Activated T-helper 2 cell treated with anti-CD3 and anti-CD28 coated beads, Interferon-gamma antibody, Interleukin-2, Interleukin-4, amounts not matched to agents 10 μg/mL and 5 μg/mL and 100 μg/mL, durations not matched to agents 14 hours and 24 hours and 36 hours (primary cell): ENCODE measurements at places on chromosomes 16 and 17. TPM values are rescaled to one million over a fixed set of nuclear protein-coding genes. Genes with fewer than 3 reads are reported as not detected.
A peak's percentile ranks its signal among the peaks of the same experiment; 100 is the strongest.

GRCh38 chr17:76643553-76644148 is at the start of gene ST6GALNAC1:
TSS of gene ST6GALNAC1 (minus strand) at chr17:76643757. CDS start at chr17:76643638, 119 bp downstream.
- H3K27me3 ChIP-seq, result peaks cover 11% of the 10 kb centered on the region
- DNase-seq, result no peak
- H3K4me3 ChIP-seq, result no peak within 1 kb of the TSS
- H3K36me3 ChIP-seq, result no peaks in the 10 kb centered on the region
- no peaks in the 10 kb centered on the region for H3K4me1 ChIP-seq

DNA sequence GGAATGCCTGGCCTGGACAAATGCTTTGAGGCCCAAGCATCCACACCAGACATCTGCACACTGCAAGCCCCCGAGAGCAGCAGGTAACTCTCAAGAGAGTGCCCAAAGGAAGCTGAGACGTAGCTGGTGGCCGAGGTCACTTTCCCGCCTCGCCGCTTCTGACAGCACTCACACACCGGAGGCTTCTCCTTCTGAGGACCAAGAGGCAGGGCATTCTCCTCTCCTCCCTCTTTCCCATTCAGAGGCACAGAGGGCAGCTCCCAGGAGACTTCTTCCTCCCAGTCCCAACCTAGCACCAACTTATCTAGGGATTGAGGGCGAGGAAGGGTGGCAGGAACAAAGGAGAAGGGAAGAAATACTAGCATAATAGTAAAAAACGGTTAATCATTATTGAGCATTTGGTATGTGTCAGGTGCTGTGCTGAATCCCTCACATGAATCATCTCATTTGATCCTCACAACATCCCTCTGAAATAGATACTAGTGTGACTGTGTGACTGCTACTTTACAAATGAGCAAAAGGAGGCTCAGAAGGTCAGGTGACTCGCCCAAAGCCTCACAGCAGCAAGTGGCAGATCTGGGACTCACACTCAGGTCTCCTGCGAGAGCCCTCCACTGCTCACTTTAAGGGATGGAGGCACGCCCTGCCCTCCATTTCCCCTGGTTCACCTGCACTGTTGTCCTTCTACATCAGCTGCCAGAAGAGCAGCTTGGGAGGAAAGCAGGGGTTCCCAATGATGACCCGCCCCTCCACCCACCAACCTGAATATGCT is 41.8 kb downstream of the MYO18A start:
- H3K36me3 ChIP-seq, result peaks cover 22% of the 10 kb centered on the region
- peak overlapping the region; percentile 89 for H3K4me3 ChIP-seq
- H3K27ac ChIP-seq, result peak overlapping the region; percentile 99
- H3K27me3 ChIP-seq, result no peaks in the 10 kb centered on the region

- no peak for DNase-seq
- peaks cover 67% of the 10 kb centered on the region for H3K36me3 ChIP-seq
- no peak overlapping the region for H3K4me3 ChIP-seq
- H3K27ac ChIP-seq, result peak overlapping the region; percentile 42
Measured at GRCh38 chr16:11712122-11712521, 30.5 kb downstream of the TXNDC11 start.

- no peaks in the 10 kb centered on the region for H3K36me3 ChIP-seq
- no peaks in the 10 kb centered on the region for H3K4me1 ChIP-seq
- DNase-seq, result no peak
- H3K27me3 ChIP-seq, result peaks cover 8% of the 10 kb centered on the region
- no peak overlapping the region for H3K27ac ChIP-seq
Measured at GRCh38 chr16:58301052-58301451, 6.2 kb upstream of the PRSS54 start.

GRCh38 chr16:27429330-27429871 is 27.4 kb downstream of the IL21R start:
- peaks cover 51% of the 10 kb centered on the region for H3K4me1 ChIP-seq
- DNase-seq, result no peak
- peaks cover 84% of the 10 kb centered on the region for H3K36me3 ChIP-seq
- peak overlapping the region; percentile 67 for H3K27ac ChIP-seq
- H3K27me3 ChIP-seq, result no peaks in the 10 kb centered on the region

KRTAP1-5 gene
- total RNA-seq, result not detected in 2 replicates

DNA sequence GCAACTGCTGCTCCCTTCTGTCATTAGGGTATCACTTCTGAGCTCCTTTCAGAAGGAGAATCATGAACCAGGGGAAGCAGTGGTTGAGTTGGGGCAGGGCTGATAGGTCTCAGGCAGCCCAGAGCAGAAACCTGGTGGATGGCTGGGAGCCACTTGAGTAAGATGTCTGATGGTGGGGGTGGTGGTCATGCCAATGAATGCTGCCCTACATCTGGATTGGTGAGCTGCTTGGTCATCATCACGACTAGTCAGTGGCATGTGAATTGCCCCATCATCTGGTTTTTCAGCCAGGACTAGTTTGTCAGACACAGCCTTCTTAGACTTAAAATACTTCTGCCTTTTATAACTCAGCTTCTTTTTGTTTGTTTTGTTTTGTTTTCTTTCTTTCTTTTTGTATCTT is 2.6 kb downstream of the GID4 start:
- H3K4me1 ChIP-seq, result peaks cover 32% of the 10 kb centered on the region
- no peak overlapping the region for H3K27ac ChIP-seq
- no peaks in the 10 kb centered on the region for H3K27me3 ChIP-seq
- peaks cover 15% of the 10 kb centered on the region for H3K36me3 ChIP-seq
- no peak for DNase-seq
- peak overlapping the region; percentile 89 for H3K4me3 ChIP-seq

HS3ST3A1 gene
- total RNA-seq, result 1.2 and 2.2 TPM in 2 replicates

DNA sequence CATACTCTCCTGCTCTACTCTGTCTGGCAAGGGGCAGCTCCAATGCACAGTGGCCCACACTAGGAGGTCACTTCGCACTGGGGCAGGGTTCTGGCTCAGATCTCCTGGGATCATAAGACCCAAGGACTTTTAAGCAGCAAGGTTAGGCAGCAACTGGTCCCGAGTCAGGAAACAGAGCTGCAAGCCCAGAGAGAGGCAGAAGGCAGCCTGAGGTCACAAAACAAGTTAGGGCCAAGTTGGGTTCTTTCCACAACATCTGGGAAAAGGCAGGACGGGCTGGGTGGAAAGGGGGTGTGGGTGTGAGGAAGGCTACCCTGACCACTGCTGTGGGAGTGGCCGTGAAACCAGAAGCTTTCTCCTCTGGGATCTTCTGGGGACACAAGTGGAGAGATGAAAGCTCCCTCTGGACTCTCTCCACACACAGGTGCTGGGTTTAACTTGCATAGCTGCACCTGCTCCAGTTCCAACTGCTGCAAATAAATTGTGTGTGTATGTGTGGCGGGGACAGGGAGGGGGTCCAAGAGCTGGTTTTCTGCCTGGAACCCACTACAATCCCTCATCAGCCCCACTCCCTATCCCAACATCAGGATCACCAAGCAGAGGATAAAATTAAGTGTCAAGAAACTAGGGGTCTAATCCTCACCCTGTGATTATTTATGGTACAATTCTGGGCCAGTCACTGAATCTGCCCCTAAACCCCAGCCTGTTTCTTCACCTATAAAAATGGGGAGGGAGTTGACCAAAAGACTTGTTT is 8.0 kb upstream of the TSPOAP1 start:
- H3K36me3 ChIP-seq, result peaks cover 49% of the 10 kb centered on the region
- H3K27ac ChIP-seq, result peak overlapping the region; percentile 99
- peak overlapping the region; percentile 99 for H3K4me3 ChIP-seq
- no peaks in the 10 kb centered on the region for H3K27me3 ChIP-seq

SLC16A6 gene
- 3.1 and 3.4 TPM in 2 replicates for total RNA-seq

GRCh38 chr16:8055761-8056160 is 534.5 kb downstream of the TMEM114 start:
- no peak overlapping the region for H3K4me3 ChIP-seq
- DNase-seq, result no peak
- no peak overlapping the region for H3K27ac ChIP-seq
- H3K27me3 ChIP-seq, result no peaks in the 10 kb centered on the region
- no peaks in the 10 kb centered on the region for H3K4me1 ChIP-seq

IRX6 gene
- not detected in 2 replicates for total RNA-seq

- no peak overlapping the region for H3K4me3 ChIP-seq
- H3K27me3 ChIP-seq, result no peaks in the 10 kb centered on the region
- H3K27ac ChIP-seq, result no peak overlapping the region
- H3K4me1 ChIP-seq, result no peaks in the 10 kb centered on the region
Measured at GRCh38 chr17:39283896-39284295, 58.2 kb upstream of the STAC2 start.

GNGT2 gene
- total RNA-seq, result 16.8 and 17.1 TPM in 2 replicates

CBLN1 gene
- not detected in 2 replicates for total RNA-seq

FZD2 gene
- 0.53 and 0.57 TPM in 2 replicates for total RNA-seq

NARF gene
- total RNA-seq, result 114 and 123 TPM in 2 replicates

DNA sequence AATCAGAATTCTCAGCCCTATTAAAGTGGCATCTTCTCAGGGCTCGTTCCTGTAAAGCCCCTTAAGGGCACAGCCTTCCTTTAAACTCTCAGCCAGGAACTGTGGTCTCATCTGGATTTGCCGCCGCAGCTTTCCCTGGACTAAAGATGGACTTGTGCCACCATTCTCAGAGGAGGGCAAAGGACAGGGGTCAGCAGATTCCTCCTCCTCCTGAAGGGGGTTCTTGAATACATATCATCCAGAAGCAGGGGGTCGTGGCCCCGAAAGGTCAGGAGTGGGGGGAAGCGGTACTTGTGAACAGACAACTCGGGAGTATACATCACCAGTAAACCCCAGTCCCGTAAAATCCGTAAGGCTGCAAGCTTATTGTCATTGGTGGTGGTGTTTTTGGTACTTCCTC is 174.8 kb downstream of the RPTOR start:
- peaks cover 24% of the 10 kb centered on the region for H3K36me3 ChIP-seq
- H3K27ac ChIP-seq, result no peak overlapping the region
- DNase-seq, result no peak
- no peak overlapping the region for H3K4me3 ChIP-seq

DNA sequence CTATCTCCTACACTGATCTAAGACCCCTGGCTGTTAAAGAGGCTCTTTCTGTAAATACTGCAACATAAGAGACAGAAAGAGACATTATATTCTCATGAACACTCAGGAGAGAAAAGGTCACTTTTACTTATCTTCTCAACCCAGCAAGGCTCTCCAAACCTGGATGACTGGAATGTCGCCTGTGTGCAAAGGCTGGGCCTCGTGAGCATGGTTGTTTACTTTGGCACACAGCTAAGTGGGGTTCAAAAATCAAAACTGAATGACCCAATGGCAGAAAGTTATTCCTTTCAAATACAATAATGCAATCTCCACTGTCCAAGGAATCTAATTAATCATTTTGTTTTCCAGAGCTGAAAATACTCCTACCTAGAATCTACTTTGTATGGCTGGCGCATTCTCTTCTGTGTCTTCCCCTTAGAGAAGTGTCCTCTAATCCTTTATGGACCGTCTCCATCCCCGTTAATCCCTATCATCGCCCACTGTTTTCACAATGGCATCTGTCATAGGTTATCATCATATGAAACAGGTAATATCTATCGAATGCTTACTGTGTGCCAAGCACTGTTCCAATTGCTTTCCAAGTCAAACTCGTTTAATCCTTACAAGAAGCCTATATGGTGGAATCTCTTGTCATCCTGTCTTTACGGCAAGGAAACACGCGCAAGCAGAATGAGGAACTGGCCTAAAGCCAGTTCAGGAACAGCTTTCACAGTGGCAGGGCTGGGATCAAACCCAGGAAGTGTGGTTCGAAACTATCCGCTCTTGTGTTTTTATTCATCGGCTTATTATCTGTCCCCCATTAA is 1.3 kb downstream of the SLX4 start:
- peaks cover 35% of the 10 kb centered on the region for H3K36me3 ChIP-seq
- no peaks in the 10 kb centered on the region for H3K27me3 ChIP-seq
- H3K4me1 ChIP-seq, result peaks cover 40% of the 10 kb centered on the region

- H3K27ac ChIP-seq, result peak overlapping the region; percentile 49
- peaks cover 14% of the 10 kb centered on the region for H3K4me1 ChIP-seq
- H3K4me3 ChIP-seq, result no peak overlapping the region
- H3K36me3 ChIP-seq, result no peaks in the 10 kb centered on the region
- H3K27me3 ChIP-seq, result no peaks in the 10 kb centered on the region
- no peak for DNase-seq
Measured at GRCh38 chr17:81093619-81094508, 58.9 kb downstream of the BAIAP2 start.

GRCh38 chr17:58335779-58336455 is 7.3 kb upstream of the TSPOAP1 start:
- DNase-seq, result peak; percentile 82
- H3K4me3 ChIP-seq, result peak overlapping the region; percentile 99
- H3K36me3 ChIP-seq, result peaks cover 50% of the 10 kb centered on the region

GRCh38 chr16:11852092-11852809 is 909 bp upstream of the RSL1D1 start:
- H3K4me1 ChIP-seq, result peaks cover 33% of the 10 kb centered on the region
- peak overlapping the region; percentile 98 for H3K4me3 ChIP-seq
- peaks cover 57% of the 10 kb centered on the region for H3K36me3 ChIP-seq
- H3K27ac ChIP-seq, result peak overlapping the region; percentile 89
- no peaks in the 10 kb centered on the region for H3K27me3 ChIP-seq
- DNase-seq, result no peak

GRCh38 chr16:57266531-57267260 is 17.8 kb downstream of the PLLP start:
- no peaks in the 10 kb centered on the region for H3K27me3 ChIP-seq
- H3K4me3 ChIP-seq, result peak overlapping the region; percentile 21
- peak overlapping the region; percentile 77 for H3K27ac ChIP-seq
- peaks cover 18% of the 10 kb centered on the region for H3K4me1 ChIP-seq

DNA sequence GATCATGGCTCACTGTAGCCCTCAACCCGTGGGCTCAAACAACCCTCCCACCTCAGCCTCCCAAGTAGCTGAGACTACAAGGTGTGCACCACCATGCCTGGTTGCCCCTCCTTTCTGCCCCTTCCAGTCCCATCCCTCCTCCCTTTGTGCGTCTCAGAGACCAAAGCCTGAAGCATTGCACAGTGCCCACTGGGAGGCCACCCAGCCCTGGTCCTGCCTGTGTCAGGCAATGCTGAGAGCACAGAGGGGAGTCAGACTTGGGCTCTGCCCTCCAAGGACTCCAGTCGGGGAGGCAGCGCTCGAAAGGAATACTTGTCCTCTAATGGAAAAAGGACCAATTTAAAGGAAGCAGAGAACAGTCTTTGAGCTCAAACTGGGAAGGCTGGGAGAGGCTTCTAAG is 20.4 kb downstream of the RAI1 start:
- no peaks in the 10 kb centered on the region for H3K36me3 ChIP-seq
- no peak overlapping the region for H3K4me3 ChIP-seq
- no peaks in the 10 kb centered on the region for H3K27me3 ChIP-seq
- H3K4me1 ChIP-seq, result peaks cover 11% of the 10 kb centered on the region
- H3K27ac ChIP-seq, result no peak overlapping the region

- H3K4me3 ChIP-seq, result no peak overlapping the region
- no peak overlapping the region for H3K27ac ChIP-seq
- no peaks in the 10 kb centered on the region for H3K36me3 ChIP-seq
- peak; percentile 55 for DNase-seq
- no peaks in the 10 kb centered on the region for H3K4me1 ChIP-seq
Measured at GRCh38 chr17:79087428-79088143, 13.0 kb downstream of the ENGASE start.
